ENCODE measurements at places on chromosomes 12 and 14.

- H3K27ac ChIP-seq = no peak overlapping the region
- no peak overlapping the region for H3K4me3 ChIP-seq
- H3K4me1 ChIP-seq = no peaks in the 10 kb centered on the region
- no peak for DNase-seq
Observed at GRCh38 chr14:86639146-86639545, 1109.2 kb downstream of the FLRT2 start.

- no peaks in the 10 kb centered on the region for H3K4me1 ChIP-seq
- no peak overlapping the region for H3K27ac ChIP-seq
- DNase-seq = no peak
- no peaks in the 10 kb centered on the region for H3K36me3 ChIP-seq
Observed at GRCh38 chr12:54987611-54988231, 3.2 kb upstream of the TESPA1 start.

DNA sequence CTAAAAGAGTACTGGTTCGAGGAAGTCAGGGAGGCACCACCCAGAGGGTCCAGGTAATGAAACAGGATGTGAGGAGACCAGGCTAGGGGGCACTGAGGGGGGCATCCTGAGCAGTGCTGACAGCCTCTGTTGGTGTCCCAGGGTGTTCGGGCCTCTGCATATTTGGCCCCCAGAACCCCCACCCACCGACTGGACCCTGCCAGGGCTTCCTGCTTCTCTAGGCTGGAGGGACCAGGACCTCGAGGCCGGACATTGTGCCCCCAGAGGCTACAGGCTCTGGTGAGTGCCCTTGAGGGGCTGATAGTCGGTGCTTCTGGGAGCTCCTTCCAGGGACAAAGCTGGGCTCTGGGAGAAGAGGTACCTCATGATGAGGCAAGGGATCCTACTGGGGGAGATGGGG is 2.6 kb downstream of the TROAP start:
- no peak overlapping the region for H3K4me3 ChIP-seq
- DNase-seq = no peak
- H3K36me3 ChIP-seq = peaks cover 9% of the 10 kb centered on the region
- peaks cover 8% of the 10 kb centered on the region for H3K4me1 ChIP-seq

- peak overlapping the region; percentile 95 for H3K27ac ChIP-seq
- DNase-seq = no peak
- no peaks in the 10 kb centered on the region for H3K27me3 ChIP-seq
- H3K36me3 ChIP-seq = peaks cover 7% of the 10 kb centered on the region
- peaks cover 54% of the 10 kb centered on the region for H3K4me1 ChIP-seq
Observed at GRCh38 chr14:105019861-105020814, 745 bp downstream of the CDCA4 start.

- H3K4me1 ChIP-seq = no peaks in the 10 kb centered on the region
- DNase-seq = no peak
- no peak overlapping the region for H3K4me3 ChIP-seq
- H3K27me3 ChIP-seq = peaks cover 4% of the 10 kb centered on the region
- no peaks in the 10 kb centered on the region for H3K36me3 ChIP-seq
Observed at GRCh38 chr12:4252601-4253000, 21.0 kb upstream of the CCND2 start.

GRCh38 chr12:102564026-102564425 is 83.7 kb upstream of the IGF1 start:
- H3K4me1 ChIP-seq = no peaks in the 10 kb centered on the region
- no peak overlapping the region for H3K27ac ChIP-seq
- H3K36me3 ChIP-seq = no peaks in the 10 kb centered on the region
- no peak overlapping the region for H3K4me3 ChIP-seq
